ENCODE measurements at places on chromosomes 5 and 9.

GRCh38 chr5:55749387-55749786, 11.5 kb downstream of the DDX4 start:
- DNase-seq, result no peak

GRCh38 chr5:139984816-139985215, 58.3 kb downstream of the NRG2 start:
- DNase-seq, result no peak

DNA sequence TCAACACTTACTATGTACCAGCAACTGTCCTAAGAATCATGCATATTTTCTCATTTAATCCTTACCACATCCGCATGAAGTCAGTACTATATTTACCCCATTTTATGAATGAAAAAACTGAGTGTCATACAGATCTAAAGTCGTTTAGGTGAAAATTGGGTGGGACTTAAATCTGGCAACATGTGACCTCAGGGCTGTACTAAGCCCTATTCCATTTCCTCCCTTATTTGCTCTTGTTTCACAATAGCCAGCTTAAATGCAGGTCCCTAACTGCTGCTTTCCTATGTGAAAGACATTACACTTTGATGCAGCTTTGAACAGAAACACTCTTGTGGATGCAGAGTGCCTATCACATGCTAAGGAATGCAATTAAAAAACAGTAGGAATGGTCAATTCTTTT, 2.5 kb upstream of the RAB14 start:
- DNase-seq, result no peak

- DNase-seq, result no peak
Observed at GRCh38 chr9:115035841-115036612, 81.9 kb downstream of the TNC start.

- DNase-seq, result no peak
Observed at GRCh38 chr9:122996586-122996985, 36.9 kb upstream of the GPR21 start.

All from A172 (cell line).